ENCODE measurements at places on chromosomes 12 and 14.

DNA sequence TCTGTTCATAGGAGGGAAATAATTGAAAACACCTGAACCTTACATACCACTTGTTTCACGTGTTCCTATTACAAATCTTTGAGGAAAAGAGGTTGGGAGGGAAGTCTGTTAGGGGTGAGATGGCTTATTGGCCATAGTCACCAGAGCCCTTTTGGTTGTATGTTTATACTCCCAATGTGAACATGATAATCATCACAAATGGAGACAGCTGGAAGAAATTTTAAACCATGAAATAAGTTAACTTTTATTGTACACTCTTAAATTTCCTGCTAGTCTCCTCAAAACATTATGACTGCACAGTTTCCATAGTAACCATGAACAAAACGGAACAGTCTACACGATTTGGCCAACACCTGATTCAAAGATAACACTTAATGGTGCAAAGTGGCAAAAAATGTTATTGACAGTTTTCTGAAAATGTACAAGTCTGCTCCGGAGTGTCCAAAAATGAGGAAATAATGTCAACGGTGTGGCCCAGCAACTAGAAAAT is 56.9 kb downstream of the LMNTD1 start:
- DNase-seq = no peak

DNA sequence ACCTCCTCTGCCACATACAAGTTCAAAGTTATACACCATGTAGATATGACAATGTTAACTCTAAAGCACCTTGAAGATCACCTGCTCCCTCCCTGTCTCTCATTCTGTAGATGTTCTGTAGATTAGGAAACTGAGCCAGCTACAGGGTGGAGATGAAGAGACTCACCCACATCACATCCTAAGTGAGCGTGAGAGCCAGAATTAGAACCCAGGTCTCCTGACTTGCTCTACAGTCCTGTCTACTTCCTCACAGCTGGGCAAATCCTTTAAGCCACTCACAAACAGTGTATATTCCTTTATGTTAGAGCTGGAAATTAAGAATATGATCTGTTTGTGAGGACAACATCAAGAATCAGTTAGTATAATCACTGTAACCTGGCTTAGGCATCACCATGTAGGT is 1.8 kb downstream of the APPL2 start:
- no peak for DNase-seq

- no peak for DNase-seq
Observed at GRCh38 chr12:63457857-63458256, 210.4 kb downstream of the DPY19L2 start.

DNA sequence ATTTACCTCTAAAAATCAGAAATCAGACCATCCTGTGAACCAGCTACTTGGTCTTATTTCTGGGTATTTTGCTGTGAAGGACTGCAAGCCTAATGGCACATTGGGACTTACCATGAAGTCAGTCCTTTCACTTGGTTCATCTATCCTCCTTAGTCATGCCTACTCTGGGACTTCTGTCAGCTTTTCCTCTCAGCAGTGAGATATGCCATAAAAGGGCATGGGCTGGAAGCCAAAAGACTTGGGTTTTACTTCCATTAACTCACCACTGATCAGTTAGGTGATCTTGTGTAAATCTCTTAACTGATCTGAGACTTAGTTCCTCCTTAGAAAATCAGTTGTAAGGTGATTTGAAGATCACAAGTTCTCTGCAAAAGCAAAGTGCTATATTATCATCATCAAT is 116.5 kb downstream of the PAH start:
- DNase-seq = no peak

DNA sequence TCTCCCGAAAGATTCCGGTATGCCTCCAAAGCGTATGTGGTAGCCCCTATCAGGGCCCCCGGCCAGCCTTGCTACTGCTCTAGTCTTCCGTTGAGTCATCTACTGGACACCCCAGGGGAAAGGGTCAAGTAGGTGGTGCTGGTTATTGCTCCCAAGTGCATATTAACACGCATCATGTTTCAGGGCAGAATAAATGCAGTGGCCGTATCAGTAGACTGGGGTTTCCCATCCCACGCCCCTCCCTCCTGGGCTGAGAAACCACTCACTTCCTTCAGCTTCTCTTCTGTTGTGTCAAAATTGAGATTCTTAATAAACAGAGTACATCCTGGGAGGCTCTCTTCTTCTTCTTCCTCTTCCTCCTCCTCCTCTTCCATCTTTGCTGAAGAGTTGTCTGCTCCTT is 39.3 kb downstream of the RBM19 start:
- DNase-seq = no peak

GRCh38 chr12:15532364-15532977 is 210.2 kb downstream of the PTPRO start:
- peak; percentile 3 for DNase-seq

- no peak for DNase-seq
Observed at GRCh38 chr12:113370923-113371682, 12.7 kb downstream of the PLBD2 start.

DNA sequence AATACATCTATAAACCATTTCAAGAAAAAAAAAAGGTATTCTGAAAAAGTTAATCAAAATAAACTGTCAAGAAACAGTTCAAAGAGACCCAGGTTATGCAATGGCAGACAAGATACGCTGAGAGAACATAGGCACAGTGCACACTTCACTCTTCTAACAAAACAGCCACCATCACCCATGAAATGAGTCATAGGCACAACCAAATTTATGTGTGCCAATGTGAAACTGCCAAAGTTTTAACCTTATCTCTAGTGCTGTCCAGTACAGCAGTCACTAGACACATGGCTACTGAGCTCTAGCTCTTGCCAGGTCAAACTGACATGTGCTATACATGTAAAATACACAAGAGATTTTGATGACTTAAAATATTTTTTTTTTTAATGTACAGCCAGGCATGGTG is 1.4 kb downstream of the CEP128 start:
- DNase-seq = no peak

DNA sequence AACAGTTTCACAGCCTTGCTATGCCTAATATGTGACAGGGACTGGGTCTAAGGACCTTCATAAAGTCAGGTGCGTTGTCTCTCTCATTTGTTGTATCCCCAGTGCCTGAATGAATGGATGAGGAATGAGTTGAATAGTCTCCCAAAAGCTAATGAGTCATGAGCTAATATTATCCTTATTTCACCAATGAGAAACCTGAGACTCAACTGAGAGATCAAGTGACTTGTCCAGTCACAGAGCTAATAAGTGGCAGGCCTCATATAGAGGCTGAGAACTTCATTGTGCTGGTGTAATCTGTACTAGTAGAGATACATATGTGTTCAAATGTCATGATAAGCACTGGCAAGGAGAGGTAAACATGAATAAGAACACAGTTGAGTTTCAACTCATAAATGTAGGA is 612.4 kb downstream of the NRXN3 start:
- no peak for DNase-seq

DNA sequence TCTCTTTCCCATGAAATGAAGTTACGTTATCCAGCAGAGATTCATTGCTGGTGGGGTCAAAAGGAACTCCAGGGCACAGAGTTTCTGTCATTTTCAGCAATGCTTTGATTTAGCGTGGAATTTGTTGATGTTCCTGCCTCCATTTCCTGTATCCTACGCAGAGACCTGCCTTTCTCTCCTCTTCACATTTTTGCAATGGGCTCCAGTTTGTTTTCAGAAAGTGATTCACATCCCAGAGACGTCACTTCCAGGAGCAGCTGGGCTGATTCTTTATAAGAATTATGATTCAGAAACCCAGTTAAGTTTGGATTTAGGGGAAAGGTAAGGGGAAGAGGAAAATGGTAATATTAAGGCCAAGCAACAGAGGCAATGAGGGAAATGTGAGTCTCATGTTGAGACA is 11.6 kb downstream of the RNASE10 start:
- no peak for DNase-seq

GRCh38 chr12:19196959-19197630 is 67.6 kb downstream of the PLEKHA5 start:
- no peak for DNase-seq

DNA sequence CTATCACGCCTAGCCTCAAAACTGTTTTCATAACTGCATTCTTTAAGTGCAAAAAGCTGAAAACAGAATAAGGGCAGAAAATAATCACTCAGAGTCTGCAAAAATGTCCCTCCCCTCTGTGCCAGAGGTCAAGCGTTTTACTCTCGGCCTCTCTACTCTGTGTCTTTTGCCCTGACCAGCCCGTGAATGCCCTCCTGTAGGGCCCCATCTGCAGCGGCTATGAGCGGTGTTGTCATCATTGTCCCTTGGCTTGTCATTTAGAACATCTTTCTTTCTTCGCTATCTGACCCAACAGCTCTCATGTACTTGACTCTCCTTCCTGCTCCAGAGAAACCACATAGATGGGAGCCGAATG is 21.7 kb downstream of the ELK3 start:
- DNase-seq = no peak
